Stimulated activated CD4-positive, alpha-beta T cell treated with anti-CD3 and anti-CD28 coated beads, Interleukin-15, amount 100 ng/mL, for 24 hours (primary cell): ENCODE measurements at places on chromosomes 5 and 9.

GRCh38 chr5:158921441-158922262 is 178.1 kb downstream of the EBF1 start:
- DNase-seq = no peak

GRCh38 chr5:33309536-33310345 is 131.0 kb upstream of the TARS1 start:
- no peak for DNase-seq

DNA sequence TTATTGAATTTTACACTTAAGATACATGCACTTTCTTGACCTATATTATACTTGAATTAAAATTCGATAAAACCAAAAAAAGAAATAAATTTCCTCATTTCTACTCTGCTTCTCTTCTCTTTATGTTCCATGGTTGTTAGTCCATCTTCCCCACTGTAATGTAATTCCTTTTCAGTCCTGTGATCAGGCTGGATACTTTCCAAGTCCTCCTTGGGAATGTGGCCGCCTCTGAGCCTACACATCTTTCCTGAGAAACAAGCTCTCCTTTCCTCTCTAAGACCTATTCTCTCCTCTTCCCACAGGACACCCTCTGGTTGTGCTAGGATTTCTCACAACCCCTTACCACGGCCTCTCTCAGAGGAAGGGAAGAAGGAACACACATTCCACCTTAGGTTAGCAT is 285.1 kb downstream of the DNAH5 start:
- DNase-seq = no peak

DNA sequence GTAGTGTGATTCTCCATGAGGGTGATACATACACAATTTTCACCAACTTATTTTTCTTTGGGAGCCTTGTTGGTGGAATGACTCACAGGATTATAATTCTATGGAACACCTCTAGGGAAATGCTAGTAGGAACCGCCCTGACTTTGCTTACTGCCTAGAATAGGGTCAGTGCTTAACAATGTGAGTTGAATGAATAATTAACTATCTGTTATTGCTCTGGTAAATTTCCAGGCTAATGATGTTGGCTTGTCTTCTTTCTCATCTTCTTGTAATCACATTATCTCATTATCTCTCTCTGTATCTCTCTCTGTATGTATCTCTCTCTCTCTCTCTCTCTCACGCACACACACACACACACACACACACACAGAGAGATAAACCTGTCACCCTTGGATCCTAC is 291.1 kb downstream of the TRIM32 start:
- DNase-seq = no peak

- DNase-seq = no peak
Observed at GRCh38 chr5:2374703-2375102, 376.8 kb downstream of the IRX2 start.

DNA sequence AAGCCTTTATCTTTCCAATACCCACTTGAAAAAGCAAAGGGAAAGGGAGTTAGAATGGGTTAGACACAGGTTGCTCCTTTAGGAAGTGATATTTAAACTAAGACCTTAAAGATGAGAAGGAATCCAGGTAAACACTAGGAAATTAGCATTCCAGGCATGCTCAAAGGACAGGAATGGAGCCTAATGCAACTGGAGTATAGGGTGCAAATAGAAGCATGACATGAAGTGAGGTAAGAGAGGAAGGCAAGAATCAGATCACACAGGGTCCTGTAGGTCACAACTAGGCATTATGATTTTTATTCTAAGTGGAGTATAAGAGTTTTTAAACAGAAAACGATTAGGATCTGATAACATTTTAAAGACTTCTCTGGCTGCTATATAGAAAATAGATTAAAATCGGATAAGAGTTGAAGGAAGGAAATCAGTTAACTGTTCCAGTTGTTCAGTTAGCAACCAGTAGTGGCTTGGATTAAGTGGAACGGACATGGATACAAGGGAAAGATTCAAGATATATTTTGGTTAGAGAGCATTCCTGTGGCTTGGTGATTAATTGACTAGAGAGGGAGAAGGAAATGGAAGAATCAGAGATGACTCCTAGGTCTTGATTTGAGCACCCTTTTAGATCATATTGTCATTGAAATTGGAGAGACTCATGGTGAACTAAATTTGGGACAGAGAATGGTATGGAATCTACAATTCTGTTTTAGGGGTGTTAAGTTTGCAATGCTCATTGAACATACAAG is 95.9 kb downstream of the FBXO4 start:
- no peak for DNase-seq

GRCh38 chr9:95341293-95341962 is 23.9 kb upstream of the FANCC start:
- DNase-seq = no peak

GRCh38 chr9:9002826-9003583 is 1203.4 kb upstream of the DMAC1 start:
- DNase-seq = no peak

DNA sequence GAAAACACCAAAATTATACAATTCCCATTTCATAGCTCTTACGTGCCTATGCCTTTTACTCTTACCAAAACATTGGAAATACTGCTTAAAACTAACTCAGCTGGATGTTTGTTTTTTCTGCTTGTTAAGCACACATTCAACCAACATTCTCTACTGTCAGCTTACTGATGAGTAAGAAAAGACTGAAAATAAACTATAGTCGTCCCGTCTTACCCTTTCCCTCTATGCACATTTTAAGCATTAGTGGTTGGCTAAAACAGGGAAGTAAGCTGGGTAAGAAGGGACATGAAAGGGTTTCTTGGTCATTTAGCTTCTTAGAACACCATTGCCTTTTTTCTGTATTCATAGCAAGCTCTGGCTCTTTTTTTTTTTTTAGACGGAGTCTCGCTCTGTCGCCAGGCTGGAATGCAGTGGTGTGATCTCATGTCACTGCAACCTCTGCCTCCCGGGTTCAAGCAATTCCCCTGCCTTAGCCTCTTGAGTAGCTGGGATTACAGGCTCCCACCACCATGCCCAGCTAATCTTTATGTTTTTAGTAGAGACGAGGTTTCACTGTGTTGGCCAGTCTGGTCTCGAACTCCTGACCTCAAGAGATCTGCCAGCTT is 232.1 kb upstream of the PCSK5 start:
- no peak for DNase-seq

DNA sequence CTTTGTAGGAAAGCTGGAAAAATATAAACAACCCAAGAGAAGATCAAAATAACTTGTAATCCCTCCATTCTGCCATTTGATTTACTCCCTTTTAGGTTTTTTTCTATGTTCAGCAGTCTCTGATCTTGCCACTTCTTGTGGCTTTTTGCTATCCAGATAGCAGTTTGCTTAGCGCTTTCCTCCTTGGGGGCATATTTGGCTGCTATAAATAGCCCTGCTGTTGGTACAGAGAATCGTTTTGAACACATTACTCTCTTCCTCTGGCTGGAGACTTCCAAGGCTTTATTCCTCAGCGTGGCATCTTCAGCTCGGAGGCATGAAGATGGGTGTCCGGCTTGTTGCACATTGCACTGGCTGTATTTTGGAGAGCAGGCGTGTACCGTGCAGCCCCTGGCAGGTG is 38.6 kb downstream of the HMCN2 start:
- no peak for DNase-seq

DNA sequence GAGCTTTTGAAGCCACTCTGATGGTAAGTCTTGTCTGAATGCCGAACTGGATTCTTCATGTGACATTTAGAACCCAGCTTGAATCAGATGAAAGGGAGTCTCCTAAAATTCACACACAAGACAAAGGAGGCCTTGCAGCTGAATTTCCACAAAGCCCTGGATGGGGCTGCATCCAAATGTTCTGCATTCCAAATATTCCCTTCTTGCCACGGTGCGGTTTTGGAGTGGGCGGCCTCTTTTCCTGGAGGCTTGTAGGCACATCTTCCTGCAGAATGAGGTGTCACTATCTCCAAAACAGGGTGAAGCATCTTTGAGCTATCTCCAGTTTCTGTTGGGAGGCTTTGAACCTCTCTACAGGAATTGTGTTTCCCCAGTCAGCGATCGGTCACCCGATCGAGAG is 342.7 kb downstream of the ARHGEF28 start:
- no peak for DNase-seq

- DNase-seq = no peak
Observed at GRCh38 chr9:109453210-109453842, 44.8 kb downstream of the PTPN3 start.

- DNase-seq = no peak
Observed at GRCh38 chr5:177598477-177598876, 1.5 kb upstream of the B4GALT7 start.

GRCh38 chr5:18968966-18969365 is 1019.0 kb downstream of the CDH18 start:
- no peak for DNase-seq

GRCh38 chr5:82493221-82493620 is 215.1 kb upstream of the RPS23 start:
- DNase-seq = no peak

- no peak for DNase-seq
Observed at GRCh38 chr5:92527311-92528078, 1053.5 kb downstream of the NR2F1-AS1 start.
